Fibroblast of skin of scalp (primary cell): ENCODE measurements at places on chromosomes 6 and 20.

DNA sequence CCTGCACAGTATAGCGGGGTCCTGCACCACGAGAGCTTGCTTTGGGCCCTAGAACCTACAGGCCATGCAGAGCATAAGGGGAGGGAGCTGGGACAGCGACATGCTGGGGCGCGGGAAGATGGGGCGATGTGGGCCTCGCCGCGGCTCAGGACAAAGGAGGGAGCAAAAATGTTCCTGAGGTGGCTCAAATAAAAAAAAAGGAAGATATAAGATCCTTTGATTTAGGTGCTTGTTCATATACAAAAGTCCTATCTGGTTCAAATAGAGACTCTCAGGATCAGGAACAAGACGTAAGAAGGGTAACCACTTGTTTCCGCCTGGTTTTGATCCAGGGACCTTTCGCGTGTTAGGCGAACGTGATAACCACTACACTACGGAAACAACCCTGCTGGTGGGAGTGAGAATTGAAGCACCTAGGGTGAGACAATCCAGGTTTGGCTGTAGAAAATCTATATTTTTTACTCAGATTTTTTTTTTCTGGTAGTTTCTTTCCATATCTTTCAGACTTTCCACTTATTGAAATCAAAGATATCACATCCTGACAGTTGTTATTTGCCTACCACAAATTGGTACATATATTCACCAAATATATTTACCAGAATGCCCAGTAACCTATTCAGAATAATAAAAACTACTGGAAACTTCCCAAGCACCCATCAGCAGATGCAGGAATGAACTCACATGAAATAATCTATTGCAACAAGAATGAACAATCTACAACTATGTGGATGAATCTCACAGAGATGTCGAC lies 177.9 kb upstream of the ZNF184 start:
- DNase-seq = peak; percentile 61

DNA sequence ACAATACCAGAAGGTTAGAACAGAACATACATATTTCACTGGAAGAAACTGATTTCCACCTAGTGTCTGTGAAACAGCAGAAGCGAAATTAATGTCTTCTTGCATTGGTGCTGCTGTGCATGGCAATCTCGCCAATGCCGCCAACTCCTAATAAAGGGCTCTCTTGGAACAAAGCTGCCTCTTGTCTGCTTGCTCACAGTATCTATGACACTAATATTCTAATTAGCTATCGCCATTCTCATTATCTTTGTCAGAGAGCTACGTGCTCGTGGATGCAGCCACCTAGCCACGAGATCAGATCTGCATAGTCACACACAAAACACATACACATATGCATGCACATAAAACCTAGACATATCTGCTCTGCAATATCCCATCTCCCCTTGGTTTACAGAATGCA lies 145.9 kb upstream of the OLIG3 start:
- no peak for DNase-seq

GRCh38 chr20:52295556-52295955 lies 104.0 kb upstream of the ZFP64 start:
- no peak for DNase-seq

- no peak for DNase-seq
Observed at GRCh38 chr6:5318617-5319272, 57.4 kb downstream of the FARS2 start.

DNA sequence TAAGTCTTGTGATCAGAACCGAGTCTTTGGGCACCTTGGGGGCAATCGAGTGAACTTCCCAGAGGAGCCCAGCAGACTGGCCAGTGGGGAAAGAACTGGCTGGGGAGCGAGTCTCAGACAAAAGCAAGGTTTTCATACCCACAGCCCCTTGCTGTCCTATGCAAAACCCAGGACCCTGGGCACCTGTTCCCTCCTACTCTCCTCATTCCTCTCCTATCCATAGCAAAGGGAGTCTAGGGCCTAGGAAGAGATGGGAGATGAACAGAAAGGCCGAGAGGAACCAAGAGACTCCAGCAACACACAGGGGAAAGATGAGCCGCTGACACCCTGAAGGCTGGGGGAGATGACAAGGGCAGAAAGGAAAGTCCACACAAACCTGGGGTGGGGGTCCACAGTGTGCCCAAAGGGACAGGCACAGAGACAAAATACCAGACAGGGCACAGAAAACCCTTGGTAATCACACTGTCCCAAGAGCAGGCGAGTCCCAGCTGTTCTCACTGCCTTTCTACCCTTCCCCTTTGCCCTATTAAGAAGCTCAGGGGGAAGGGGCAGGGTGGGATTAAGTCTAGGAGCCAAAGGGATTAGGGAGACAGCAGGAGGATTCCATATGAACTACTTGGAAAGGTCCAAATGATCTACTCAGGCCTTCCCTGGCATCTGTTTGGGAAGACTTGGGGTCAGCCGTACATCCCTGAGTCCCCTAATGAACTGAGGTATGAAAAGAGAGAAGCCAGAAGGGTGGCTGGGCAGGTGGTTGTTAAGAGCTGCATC lies 6.5 kb downstream of the PPP1R18 start:
- DNase-seq = no peak

DNA sequence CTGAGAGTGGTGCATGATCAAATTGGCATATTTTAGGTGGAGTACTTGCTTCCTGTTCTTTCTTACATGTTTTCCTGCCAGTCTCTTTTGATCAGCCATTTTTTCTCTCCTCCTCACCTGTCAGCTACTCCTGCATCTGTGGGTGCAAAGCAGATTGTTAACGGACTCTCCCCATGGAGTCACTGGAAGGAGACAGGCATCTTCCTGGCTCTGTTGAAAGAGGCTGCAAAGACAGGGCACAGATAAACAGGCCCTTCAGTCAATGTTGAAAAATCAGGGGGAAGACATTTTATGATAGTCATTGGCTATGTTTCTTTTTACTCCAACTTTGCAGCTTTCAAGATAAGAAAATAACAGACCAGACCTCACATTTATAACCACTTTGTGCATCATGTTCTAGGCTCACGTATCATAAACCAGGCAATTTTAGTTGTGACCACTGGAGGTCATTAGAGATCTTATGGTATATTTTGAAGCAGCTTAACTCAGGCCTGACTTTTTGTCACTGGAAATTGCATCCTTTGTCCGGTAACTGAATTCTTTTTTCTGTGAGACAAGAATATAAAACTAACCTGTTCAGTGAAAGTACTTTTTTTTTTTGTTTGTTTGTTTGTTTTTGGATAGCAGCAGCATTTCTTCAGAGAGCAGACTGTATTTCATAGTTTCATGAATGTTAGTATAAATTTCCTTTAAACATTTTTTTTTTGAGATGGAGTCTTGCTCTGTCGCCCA lies 20.1 kb downstream of the ECT2L start:
- DNase-seq = peak; percentile 75

DNA sequence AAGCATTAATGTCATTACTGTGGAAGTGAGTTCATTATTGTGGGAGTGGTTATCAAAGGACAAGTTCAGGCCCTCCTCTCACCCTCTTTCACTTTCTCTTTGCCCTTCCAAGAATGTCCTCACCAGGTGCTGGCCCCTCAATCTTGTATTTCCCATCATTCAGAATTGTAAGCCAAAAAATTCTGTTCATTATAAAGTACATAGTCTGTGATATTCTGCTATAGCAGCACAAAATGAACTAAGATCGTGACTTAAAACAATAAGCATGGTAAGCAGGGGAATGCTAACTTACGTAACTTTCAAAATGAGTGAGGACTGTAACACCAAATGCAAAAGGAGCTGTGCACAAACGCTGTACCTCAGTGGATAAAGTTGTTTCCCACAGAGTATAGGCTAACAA lies 515.7 kb upstream of the BTBD3 start:
- no peak for DNase-seq

DNA sequence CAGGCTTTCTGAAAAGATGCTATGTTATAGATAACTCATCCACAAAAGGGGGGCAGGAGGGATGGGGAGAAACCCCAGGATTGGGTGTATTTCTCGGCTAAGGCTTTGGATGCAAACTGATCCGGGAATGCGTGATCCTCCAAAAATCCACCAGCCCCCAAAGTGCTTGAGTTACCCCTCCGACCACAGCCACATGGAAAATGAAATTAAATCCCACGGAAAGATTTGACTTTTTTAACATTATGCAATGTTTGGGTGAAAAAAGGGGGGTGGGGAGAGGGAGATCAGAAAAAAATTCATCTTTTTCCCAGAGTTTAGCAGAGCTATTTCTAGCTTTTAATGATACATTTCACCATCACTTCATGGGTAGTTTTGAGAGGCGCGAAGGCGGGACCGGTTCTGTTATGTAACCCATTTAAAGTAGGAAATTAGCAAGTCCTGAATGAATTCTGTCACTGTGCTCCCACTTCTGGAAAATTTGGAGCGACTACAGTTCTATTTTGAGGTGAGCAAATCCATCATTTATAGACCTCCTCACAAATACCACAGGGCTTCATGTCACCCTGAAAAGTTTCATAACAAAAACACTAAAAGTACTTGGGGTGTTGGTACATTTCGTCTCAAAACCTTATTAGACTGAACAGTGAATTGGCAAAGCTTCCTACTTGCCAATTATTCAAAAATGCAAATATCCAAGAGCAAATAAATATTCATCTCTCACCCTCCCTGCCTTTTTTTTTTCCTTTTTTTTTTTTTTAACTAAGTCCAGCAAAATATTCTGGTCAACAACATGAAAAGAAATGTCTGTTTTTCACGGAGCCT lies 51.9 kb upstream of the NFATC2 start:
- DNase-seq = no peak

DNA sequence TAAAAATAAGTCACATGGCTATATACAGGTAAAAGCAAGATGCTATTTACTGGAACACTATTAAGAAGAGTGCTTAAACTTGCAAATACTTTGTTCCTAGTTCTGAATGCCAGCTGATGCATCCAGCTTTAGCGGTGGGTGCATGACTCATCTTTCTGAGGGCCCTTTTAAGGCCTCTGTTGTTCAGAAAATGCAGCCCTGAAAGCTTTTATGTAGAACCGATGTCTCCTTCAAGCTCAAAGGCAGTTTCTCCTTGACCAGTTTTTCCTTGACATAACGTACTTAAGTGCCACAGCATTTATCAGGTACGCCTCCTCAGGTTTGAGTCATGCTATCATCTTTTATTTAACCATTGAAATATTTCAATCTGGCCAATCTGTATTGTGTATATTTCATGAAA lies 82.8 kb downstream of the MLIP start:
- peak; percentile 43 for DNase-seq

DNA sequence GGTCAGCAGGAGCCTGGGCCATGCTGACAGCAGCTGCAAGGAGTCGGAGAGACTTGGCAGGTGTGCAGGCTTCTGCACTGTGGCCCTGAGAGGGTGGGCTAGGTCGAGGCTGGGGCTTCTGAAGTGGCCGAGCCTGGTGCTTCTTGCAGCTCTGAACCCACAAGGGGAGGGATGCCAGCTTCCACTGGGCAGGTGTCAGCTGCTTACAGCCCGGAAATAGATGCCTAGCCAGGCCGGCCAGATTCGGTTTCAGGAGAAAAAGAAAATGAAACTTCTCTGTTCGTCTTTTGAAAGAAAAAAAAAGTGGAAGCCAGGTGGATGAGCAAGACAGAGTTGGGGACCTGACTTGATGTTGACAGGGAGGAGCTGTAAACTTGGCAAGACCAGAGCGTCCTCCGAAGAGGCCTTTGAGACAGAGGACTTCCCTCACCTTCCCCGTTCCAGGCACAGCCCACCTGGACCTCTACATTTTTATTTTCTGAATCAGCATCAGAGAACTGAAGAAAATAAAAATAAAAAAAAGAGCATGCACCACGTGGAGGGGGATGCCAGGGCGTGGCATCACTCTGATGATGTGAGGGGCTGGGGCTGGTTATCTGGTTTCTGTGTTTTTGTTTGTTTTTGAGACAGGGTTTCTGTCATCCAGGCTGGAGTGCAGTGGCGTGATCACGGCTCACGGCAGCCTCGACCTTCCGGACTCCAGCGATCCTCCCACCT lies at the start of gene ZBP1:
ZBP1 (minus strand) TSS at position 153 of the 717 bp plus-strand sequence; CDS start at position 22, 131 bp downstream.
- no peak for DNase-seq

GRCh38 chr6:87840324-87840723 lies 138.3 kb upstream of the AKIRIN2 start:
- DNase-seq = no peak

DNA sequence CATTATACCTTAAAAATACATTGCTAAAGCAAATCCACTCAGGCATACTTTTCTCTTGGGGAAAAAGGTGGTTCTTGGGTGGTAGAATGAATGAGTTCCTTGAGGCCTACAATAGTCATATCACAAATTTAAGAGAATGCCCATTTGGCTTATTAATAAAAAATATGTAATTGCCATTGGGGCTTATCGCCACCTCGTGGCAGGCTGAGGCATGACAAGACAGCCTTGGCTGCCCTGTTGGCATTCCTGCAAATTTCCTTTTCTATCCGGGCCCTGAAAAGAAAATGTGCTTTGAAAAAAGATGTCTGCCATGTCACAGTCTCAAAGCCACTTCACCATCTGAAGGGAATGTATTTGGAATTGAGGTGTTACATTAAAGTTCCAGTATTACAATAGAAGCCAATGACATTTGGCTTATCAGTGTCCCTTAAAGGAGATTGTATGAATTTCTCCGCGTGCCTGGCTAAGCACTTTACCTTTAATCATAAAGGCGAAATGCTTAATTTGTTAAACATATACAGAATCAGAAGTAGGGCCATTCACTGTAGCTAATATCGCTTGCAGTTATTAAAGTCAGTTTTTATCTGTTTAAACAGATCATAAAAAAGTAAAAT lies 188.3 kb upstream of the ZFP64 start:
- peak; percentile 36 for DNase-seq

- no peak for DNase-seq
Observed at GRCh38 chr6:154010371-154010770, 28.7 kb upstream of the OPRM1 start.

GRCh38 chr6:37155394-37156312 lies 14.3 kb upstream of the PIM1 start:
- DNase-seq = no peak

DNA sequence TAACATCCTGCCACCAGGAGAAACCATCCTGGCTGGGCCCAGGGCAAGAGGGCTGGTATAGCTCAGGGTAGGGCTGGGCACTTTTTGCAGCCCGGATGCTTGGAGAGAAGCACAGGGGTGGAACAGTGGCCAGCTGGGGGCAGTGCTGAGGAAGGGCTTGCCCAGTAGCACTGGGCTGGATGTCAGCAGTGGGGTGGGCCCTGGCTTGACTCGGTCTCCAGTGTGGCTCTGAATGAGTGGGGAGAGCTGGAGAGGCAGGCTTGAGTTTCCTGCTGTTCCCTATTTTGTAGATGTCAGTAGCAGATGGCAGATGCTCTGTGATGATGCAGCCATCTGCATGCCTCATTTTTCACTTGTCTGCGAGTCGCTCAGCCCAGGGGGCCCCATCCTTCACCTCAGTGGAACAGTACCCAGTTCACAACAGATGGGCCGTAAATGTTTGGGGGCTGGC lies 56.3 kb upstream of the TULP1 start:
- peak; percentile 4 for DNase-seq

- no peak for DNase-seq
Observed at GRCh38 chr6:20921578-20921977, 387.3 kb downstream of the CDKAL1 start.

GRCh38 chr6:13235339-13235738 lies 93.0 kb downstream of the TBC1D7 start:
- no peak for DNase-seq

- no peak for DNase-seq
Observed at GRCh38 chr20:1712634-1713624, 55.4 kb upstream of the SIRPG start.

DNA sequence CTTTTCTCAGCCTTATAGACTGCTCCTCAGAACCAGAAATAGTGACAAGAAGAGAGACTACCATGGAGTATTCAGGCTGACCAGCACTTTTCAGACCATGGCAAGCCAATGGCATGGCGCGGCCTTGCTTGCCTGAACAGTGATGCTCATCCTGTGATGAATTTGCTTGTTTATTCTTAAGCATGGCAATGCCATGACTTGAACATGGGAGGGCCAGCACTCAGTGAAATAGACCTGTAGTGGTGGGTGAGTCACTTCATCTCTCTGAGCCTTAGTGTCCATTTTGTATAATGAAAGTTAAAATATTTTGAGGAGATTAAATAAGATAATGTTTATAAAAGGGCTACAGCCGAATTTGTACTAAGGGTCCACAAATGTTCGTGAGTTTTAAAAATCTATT lies 79.1 kb downstream of the LRRC1 start:
- DNase-seq = no peak
